ENCODE measurements at places on chromosomes 6 and 20.

DNA sequence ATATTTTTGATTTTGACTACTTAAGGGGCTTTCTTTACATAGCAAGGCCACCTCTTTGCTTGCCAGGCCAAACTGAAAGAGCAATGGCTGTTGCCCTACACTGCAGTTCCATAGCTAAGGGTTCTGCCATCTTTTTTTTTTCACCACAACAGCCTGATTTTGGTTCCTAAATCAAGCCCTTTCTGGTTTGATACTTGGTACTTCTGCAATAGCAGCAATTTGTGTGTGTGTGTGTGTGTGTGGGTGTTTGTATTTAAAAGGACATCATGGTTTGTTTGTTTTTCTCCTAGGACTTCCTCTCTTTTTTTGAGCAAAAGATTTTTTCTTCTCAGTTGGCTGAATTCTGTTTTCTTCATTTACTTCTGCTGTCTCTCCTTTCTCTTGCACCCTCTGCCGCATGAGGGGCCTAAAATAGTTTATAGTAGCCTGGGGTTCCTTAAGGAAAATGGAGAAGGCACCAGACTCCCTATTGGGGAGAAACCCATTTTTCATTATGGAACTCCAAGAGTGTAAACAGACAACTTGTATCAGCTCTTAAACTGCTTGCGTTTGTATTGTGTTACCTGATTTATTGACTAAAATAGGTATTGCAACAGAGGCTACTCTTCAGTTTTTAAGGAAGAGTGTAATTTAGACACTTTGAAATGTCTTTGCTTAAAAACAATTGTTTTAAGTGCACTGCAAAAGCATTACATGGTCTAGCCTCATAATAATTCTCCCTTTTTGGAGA, 12.2 kb upstream of the GCLC start:
- no peak for DNase-seq

DNA sequence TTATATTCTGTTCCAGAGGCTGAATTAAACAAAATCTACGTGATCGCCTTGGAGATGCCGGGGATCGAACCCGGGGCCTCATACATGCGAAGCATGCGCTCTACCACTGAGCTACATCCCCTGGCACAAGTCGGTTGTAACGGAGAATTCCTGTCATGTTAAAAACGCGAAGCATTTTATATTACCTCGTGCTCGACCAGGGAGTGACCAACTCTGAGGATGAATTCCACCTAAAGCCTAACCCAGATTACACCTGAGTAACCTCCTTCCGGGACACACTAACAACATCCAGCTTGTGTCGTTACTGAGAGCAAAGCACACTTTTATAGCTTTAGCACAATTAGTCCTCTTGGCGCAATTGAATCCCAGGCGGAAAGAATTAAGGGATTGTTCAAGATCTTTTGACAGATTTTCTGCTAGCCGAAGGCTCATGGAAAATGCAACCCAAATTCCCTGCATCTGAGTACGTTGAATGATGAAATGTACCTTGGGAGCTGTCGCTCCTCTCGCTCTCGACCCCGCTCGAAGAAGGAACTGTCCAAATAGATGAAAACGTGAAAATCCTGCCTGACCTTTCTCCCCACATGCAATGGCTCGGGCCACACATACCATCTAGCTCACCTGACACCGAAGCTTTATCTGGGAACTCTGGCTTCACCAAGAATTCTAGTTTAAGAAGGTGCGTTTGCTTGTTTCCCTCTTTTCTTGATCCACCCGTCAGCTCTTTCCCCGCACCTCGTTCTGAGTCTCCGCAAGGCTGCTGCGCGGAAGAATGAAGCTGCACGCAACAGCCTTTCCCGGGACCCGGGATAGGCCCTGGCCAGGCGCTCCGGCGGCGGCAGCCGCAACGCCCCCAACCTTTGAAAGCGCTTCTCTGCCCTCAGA, 148.3 kb downstream of the GPX5 start:
- peak; percentile 73 for DNase-seq

GRCh38 chr20:1805161-1805581, 90.0 kb upstream of the SIRPA start:
- no peak for DNase-seq

- no peak for DNase-seq
Measured at GRCh38 chr6:14981960-14982359, 263.9 kb upstream of the JARID2 start.

GRCh38 chr6:71879016-71879415, 7.3 kb upstream of the RIMS1 start:
- peak; percentile 72 for DNase-seq

- DNase-seq = no peak
Measured at GRCh38 chr20:57651881-57652605, 31.8 kb upstream of the ZBP1 start.

DNA sequence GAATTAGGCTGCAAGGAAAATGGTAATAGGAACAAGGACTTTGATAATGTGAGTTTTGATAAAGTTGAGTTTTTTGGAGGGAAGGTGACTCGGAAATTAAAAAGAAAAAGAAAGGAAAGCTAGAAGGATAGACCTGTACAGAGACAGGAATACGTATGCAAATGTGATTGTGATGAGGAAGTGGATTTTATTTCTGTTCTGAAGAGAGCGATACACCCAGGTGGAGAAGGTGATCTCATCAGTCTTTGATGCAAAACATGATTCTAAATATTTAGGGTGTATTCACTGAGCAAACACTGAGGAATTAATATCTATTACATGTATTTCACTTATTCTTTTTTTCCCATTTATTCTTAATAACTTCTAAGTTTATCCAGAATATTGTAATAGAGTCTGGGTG, 9.2 kb upstream of the PLEKHG1 start:
- no peak for DNase-seq
